ENCODE measurements at places on chromosomes 12 and 14.

DNA sequence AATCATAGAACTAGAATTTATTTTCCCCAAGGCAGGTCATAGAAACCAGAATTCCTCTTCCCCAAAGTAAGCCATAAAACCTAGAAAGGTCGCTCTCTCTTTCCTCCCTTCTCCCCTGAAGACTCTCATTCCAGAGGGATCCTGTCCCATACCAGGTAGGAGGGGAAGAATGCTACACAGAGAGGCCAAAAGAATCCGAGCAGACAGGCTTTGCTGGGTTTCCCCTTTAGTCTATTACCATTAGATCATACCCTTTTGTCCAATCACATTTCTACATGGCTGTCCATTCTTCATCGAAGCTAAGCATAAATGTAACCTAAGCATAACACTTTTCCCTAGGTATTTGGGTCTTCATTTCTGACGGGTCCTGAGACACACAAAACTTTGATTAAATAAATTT is 204.5 kb downstream of the SPTSSA start:
- no peak for DNase-seq

DNA sequence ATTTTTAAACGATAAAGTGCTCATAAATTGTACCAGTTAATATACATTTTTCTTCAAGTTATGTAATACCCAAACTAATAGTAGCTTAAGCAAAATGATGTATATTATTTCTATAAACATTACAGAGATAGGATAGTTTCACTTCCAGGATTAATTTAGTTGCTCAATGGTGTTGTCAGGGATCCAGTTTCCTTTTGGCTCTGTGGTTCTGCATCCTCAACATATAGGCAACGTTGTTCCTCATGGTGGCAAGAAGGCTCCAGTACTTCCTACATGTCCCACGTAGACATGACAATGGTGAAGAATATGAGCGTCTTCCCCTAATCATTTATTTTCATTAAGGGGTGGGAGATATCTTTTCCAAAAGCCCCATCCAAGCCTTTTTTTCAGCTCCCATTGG is 60.7 kb upstream of the DCD start:
- DNase-seq: no peak

GRCh38 chr12:51976376-51977160 is 25.1 kb downstream of the ACVR1B start:
- DNase-seq: no peak

DNA sequence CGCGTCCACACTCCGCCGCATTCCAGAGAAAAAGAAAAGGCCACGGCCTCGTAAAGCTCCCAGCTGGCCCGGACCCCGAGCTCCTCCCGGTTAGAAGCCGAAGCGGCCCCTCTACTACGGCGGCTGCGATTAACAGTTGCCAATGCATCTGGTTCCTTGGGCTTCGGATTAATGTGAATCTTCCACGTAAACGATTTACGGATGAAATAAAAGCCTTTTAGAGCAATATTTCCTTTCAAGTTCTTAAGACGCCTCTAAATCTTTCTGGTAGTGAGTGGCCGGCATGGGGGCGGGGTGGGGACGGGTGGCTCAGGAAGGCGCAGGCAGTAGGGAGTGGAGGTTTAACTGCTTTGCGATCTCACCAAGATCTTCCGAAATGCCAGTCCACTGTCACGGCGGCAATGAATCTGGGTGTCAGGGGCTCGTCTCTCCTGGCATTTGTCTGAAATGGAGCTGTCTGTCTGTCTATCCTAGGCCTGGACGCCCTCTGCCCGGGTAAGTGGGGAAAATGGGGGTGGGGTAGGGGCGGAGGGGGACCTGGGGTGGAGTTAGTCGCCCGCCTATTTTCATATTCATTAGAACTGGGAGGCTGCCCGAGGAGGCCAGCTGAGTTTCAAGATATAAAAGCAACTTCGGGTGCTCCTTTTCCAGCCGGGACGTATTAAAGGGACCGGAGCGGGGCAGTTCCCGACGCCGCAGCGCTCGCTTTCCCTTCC is 413 bp upstream of the ALX1 start:
- DNase-seq: no peak

GRCh38 chr14:104200591-104200990 is 62.2 kb downstream of the KIF26A start:
- no peak for DNase-seq

Data from stimulated activated CD8-positive, alpha-beta memory T cell treated with anti-CD3 and anti-CD28 coated beads, Interleukin-2, amount 100 ng/mL, for 48 hours (primary cell).